Uterus (tissue), 4 donors: ENCODE measurements at places on chromosomes 16 and 17. TPM values are rescaled to one million over a fixed set of nuclear protein-coding genes. Genes with fewer than 3 reads are reported as not detected.
A peak's percentile ranks its signal among the peaks of the same experiment; 100 is the strongest.

DNA sequence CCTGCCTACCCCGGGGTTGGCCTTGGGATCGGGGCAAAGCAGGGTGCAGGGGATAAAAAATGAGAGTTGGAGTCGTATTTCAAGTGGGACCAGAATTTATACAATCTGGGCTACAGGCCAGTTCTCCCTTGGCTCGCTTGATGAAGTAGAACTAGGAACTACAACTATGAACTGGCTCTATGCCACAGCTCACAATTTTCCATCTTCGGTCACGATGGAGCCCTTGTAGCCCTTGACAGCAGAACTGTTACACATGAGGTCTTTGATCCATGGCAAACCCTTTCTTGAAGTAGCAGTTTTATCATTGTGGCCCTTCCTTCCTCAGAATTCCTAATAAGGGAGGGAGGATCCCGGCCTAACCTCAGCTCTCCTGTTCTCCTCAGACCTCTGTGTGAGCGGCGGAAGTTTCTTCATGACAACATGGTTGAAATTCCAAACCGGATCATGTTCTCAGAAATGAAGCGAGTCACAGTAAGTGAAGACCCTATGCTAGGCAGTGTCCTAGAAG is 17.1 kb downstream of the LIG3 start:
- no peaks in the 10 kb centered on the region for H3K4me1 ChIP-seq
- H3K27me3 ChIP-seq: no peaks in the 10 kb centered on the region
- DNase-seq: peak; percentile 71
- no peaks in the 10 kb centered on the region for H3K36me3 ChIP-seq

TP53TG3 gene
- total RNA-seq: not detected

ZACN gene
- not detected for total RNA-seq

- peak overlapping the region; percentile 23 for H3K4me3 ChIP-seq
- H3K36me3 ChIP-seq: no peaks in the 10 kb centered on the region
- H3K27me3 ChIP-seq: no peaks in the 10 kb centered on the region
These were observed 54.8 kb upstream of the MAP3K14 start for GRCh38 chr17:45371414-45372324.

RAP1GAP2 gene
- 6.2 TPM for total RNA-seq

GRCh38 chr16:4433228-4433627 is 7.6 kb downstream of the DNAJA3 start:
- H3K4me1 ChIP-seq: no peaks in the 10 kb centered on the region
- DNase-seq: no peak
- no peak overlapping the region for H3K27ac ChIP-seq
- no peaks in the 10 kb centered on the region for H3K36me3 ChIP-seq

DNA sequence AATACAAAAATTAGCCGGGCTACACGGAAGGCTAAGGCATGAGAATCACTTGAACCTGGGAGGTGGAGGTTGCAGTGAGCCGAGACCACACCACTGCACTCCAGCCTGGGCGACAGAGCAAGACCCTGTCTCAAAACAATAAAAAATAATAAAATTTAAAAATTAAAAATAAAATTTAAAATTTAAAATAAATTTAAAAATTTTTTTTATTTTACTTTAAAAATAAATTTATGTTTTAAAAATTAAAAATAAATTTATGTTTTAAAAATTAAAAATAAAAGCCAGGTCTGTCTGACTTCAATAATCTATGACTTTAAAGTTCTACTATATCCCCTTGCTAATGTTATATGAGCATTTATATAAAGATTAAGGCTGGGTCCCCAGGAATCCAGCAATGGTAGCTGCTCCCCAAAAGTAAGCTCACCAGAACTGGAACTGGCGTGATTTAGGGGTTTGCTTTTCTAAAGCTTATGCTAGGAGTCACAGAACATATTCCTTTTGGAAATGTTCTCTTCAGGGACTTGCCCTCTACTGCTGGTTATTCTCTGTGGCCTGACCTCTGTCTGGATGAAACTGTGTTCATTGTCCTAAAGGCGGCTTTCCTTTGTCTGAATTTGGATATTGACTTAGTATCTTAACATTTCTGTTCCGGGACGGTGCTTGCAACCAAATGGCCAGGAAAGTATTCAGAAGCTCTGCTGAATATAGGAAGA is 140.2 kb upstream of the NOL11 start:
- DNase-seq: no peak
- H3K4me1 ChIP-seq: no peaks in the 10 kb centered on the region
- no peak overlapping the region for H3K27ac ChIP-seq
- no peaks in the 10 kb centered on the region for H3K27me3 ChIP-seq
- no peaks in the 10 kb centered on the region for H3K36me3 ChIP-seq

HP gene
- total RNA-seq: 5.1 TPM

GRCh38 chr17:40069751-40070708 is 7.3 kb downstream of the THRA start:
- H3K27me3 ChIP-seq: no peaks in the 10 kb centered on the region
- H3K4me1 ChIP-seq: peaks cover 13% of the 10 kb centered on the region
- peak overlapping the region; percentile 22 for H3K4me3 ChIP-seq
- peak; percentile 57 for DNase-seq
- H3K36me3 ChIP-seq: no peaks in the 10 kb centered on the region
- peak overlapping the region; percentile 98 for H3K27ac ChIP-seq

DNA sequence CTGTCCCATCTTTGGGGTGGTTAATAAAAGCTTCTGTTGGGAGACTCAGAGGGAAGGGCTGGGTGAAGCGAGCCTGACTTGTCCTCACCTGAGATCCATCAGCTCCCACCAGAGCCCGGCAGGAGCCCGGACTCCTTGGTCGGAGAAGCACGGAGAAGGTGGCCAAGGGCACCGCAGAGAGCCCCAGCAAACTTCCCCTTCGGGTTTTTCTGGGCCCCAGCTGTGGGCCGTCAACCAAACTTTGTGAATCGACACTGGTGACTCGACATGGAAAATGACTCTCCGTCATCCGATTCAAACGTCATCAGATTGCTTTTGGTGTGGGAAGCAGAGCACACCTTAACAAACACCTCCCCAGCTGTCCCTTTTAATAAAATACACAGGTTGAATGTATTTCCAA is 21.4 kb downstream of the ENPP7 start:
- H3K4me3 ChIP-seq: no peak overlapping the region
- H3K27ac ChIP-seq: no peak overlapping the region

GRCh38 chr17:66451188-66452149 is 149.1 kb downstream of the PRKCA start:
- no peak overlapping the region for H3K27ac ChIP-seq
- H3K4me3 ChIP-seq: no peak overlapping the region
- H3K4me1 ChIP-seq: no peaks in the 10 kb centered on the region
- no peaks in the 10 kb centered on the region for H3K27me3 ChIP-seq

- no peaks in the 10 kb centered on the region for H3K4me1 ChIP-seq
- H3K27me3 ChIP-seq: no peaks in the 10 kb centered on the region
- H3K27ac ChIP-seq: no peak overlapping the region
- H3K36me3 ChIP-seq: no peaks in the 10 kb centered on the region
- H3K4me3 ChIP-seq: no peak overlapping the region
- DNase-seq: peak; percentile 49
These were observed 26.9 kb downstream of the CD300A start for GRCh38 chr17:74493331-74493833.

PLEKHH3 gene
- total RNA-seq: 102 TPM

- no peak for DNase-seq
- H3K27me3 ChIP-seq: no peaks in the 10 kb centered on the region
- H3K4me3 ChIP-seq: no peak overlapping the region
- H3K4me1 ChIP-seq: no peaks in the 10 kb centered on the region
These were observed 40.1 kb downstream of the CPNE2 start for GRCh38 chr16:57132470-57132869.
